GM19239 (cell line): ENCODE measurements at places on chromosomes 16 and 17.
A peak's percentile ranks its signal among the peaks of the same experiment; 100 is the strongest.

GRCh38 chr17:46977348-46977747, 1.7 kb downstream of the RPRML start:
- no peak for DNase-seq

- no peak for DNase-seq
These were observed 178.9 kb downstream of the PRKCA start for GRCh38 chr17:66481271-66481670.

- no peak for DNase-seq
These were observed 12.7 kb upstream of the FOXF1 start for GRCh38 chr16:86497551-86498021.

- DNase-seq, result no peak
These were observed 7.8 kb upstream of the RNPS1 start for GRCh38 chr16:2275476-2276367.

GRCh38 chr16:27427538-27427937, 25.6 kb downstream of the IL21R start:
- DNase-seq, result no peak

- no peak for DNase-seq
These were observed 89.8 kb downstream of the MRM3 start for GRCh38 chr17:871751-872519.

GRCh38 chr17:44277976-44278375, 10.0 kb upstream of the SLC4A1 start:
- DNase-seq, result no peak

DNA sequence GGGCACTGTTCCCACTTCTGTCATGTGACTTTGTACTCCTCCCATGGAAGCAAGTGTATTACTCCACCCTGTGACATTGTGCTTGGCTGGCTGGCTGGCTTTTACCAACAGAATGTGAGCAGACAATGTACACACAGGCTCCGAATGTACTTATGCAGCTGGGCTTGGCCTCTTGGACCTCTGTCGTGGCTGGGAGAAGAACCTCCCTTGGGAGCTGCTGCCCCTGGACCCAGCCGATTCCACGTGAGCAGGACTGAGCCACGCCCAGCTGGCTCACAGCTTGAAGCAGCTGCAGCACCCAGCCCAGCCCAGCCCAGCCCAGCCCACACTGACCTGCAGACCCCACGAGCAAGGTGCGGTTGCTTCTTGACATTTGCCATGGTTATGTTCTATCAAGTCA, 177.5 kb downstream of the RBFOX3 start:
- no peak for DNase-seq

GRCh38 chr17:66441101-66441661, 138.8 kb downstream of the PRKCA start:
- peak; percentile 29 for DNase-seq

GRCh38 chr17:39800540-39800939, 62.8 kb downstream of the GRB7 start:
- DNase-seq, result peak; percentile 24

DNA sequence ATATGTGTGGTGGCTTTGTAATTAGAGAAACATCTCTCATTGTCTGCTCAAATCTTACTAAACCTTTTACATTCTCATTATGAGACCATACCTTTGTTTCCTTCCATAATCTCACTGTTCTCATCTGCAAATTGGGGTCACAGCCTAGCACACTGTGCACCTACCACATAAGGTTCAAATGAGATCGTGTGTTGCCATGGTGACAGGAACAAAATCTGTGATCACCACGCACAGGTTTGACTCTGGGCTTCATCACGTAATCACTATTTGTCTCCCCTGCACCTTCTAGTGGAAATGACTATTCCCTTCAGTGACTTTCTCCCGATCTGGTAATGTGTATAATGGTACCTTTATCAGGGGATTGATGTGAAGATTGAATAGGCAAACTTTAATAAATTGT, 26.1 kb downstream of the CDH8 start:
- DNase-seq, result no peak

- DNase-seq, result no peak
These were observed 47.5 kb downstream of the ADCY7 start for GRCh38 chr16:50313596-50314478.

GRCh38 chr17:31693433-31694220, 165.4 kb downstream of the COPRS start:
- no peak for DNase-seq

GRCh38 chr16:28866454-28866804, 2.8 kb downstream of the SH2B1 start:
- no peak for DNase-seq

GRCh38 chr16:67269766-67270165, 9.6 kb upstream of the PLEKHG4 start:
- no peak for DNase-seq

- DNase-seq, result peak; percentile 32
These were observed 23.9 kb downstream of the PHB1 start for GRCh38 chr17:49390548-49391324.

DNA sequence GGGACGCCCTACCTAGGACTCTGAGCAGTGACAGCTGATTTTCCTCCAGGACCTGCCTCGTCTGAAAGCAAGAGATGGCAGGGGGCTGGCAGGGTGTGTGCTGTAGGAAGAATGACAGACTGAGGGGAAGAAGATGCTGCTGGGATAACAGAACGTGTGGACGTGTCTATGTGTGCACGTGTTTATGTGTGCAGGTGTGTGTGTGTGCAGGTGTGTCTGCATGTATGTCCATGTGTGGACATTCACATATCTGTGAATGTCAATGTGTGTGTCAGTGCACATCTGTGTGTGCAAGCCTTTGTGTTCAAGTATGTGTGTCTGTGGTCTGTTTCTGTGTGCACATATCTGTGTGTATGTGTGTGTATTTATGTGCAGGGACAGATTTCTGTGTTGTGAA, 132.5 kb downstream of the SDK2 start:
- no peak for DNase-seq

DNA sequence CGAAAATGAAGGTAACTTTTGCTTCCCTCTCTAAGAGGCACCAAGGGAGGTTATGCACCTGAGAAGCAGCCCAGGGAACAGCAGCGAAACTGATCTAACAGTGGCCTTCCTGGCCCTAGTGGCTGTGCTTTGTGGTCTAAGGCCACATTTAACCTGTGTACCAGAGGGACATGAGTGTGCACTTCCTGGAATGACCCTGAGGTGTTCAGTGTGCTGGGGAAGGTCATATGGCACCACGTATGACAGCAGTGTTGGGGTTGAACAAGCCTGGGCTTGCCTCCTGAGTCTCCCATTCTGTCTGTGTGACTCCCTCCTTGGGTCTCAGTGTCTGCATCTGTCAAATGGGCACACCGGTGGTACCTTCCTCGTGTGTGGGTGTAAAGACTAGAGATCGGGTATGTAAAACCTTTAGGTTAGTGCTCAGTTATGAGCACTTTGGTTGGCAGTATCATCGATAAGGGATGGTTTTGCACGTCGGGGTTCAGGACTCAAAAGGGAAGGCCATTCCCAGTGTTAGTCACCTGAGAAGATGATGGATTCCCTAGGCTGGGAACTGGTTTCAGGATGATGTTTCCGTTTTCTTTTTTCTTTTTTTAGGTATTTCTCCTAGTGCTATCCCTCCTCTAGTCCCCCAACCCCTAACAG, 31.9 kb downstream of the PLCG2 start:
- no peak for DNase-seq

GRCh38 chr16:4606354-4606753, 8.3 kb downstream of the UBALD1 start:
- DNase-seq, result no peak
